Suprapubic skin (tissue), 4 donors: ENCODE measurements at places on chromosomes 5 and 9. TPM values are rescaled to one million over a fixed set of nuclear protein-coding genes. Genes with fewer than 3 reads are reported as not detected.
A peak's percentile ranks its signal among the peaks of the same experiment; 100 is the strongest.

DNA sequence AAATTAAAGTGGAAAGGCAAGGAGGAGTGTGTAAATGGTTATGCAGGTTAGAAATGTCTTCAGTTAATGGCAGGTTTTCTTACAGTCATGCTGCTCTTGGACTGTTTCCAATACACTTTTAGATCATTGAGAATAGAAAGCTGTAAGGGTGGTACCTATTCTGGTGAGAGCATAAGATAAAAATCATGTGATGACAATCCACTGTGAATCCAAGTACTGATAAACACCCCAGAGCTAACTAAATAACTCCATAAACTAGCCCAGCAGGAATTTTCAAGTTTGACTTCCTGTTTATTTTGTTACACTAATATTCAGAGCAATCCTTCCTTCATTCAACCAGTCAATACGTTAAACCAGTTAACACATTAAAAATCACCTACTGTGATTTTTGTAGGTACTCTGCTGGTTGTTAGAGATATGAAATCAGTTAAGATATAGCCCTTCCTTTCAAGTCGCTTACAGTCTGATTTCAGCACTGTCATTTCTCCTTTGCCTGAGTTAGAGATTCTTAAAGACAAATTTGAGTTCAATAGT lies 22.6 kb downstream of the VCAN start:
- H3K4me3 ChIP-seq = no peak overlapping the region
- no peaks in the 10 kb centered on the region for H3K4me1 ChIP-seq
- no peak overlapping the region for H3K27ac ChIP-seq
- DNase-seq = no peak

- no peaks in the 10 kb centered on the region for H3K27me3 ChIP-seq
- peak overlapping the region; percentile 98 for H3K27ac ChIP-seq
- peaks cover 66% of the 10 kb centered on the region for H3K4me1 ChIP-seq
- DNase-seq = no peak
- peak overlapping the region; percentile 92 for H3K4me3 ChIP-seq
These were observed 7.7 kb upstream of the NFIB start for GRCh38 chr9:14321517-14322130.

GRCh38 chr5:53241572-53241971 lies 132.0 kb upstream of the MOCS2 start:
- no peaks in the 10 kb centered on the region for H3K36me3 ChIP-seq
- H3K27me3 ChIP-seq = no peaks in the 10 kb centered on the region
- H3K27ac ChIP-seq = no peak overlapping the region
- no peak for DNase-seq
- H3K4me1 ChIP-seq = no peaks in the 10 kb centered on the region

DNA sequence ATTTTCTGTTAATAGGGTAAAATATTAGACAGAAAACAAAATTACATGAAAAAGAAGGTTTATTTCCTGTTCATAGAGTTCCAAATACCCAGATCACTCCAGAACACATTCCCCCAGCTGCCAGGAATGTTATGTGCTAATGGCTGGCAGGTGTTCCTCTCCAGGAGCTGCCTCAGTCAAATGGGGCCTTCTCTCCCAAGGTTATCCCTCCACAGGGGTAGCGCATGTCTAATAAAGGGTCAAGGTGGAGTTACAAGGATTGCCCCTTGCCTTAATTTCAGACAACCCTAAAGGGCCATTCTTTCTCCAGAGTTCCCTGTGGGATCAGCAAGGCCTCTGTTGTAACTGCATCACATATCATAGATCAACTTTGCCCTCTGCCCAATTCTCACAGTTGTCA lies 148.6 kb upstream of the PLPPR1 start:
- H3K27ac ChIP-seq = no peak overlapping the region
- no peak overlapping the region for H3K4me3 ChIP-seq
- H3K36me3 ChIP-seq = no peaks in the 10 kb centered on the region
- no peaks in the 10 kb centered on the region for H3K27me3 ChIP-seq

- H3K36me3 ChIP-seq = no peaks in the 10 kb centered on the region
- H3K27me3 ChIP-seq = no peaks in the 10 kb centered on the region
- no peaks in the 10 kb centered on the region for H3K4me1 ChIP-seq
- DNase-seq = no peak
- no peak overlapping the region for H3K4me3 ChIP-seq
- H3K27ac ChIP-seq = peak overlapping the region; percentile 30
These were observed 62.0 kb upstream of the FST start for GRCh38 chr5:53418409-53418808.

DNA sequence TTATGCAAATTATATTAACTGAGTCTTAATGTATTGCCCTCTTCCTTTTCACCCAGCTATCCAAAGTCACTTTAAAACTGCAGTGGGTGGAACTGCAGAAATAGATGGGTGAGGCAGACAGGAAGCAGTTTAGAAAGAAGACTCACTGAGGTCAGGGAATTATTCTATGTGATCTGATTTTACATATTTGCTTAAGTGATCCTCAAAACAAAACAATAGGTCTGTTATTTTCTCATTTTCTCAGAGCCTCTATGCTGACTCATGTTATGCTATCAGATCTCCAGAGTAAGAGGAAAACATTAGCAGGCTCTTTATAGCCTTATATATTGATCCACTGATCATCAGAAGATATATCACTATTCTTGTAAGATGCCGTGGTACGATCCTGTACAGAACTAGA lies 63.5 kb downstream of the MRPS27 start:
- H3K4me1 ChIP-seq = peaks cover 8% of the 10 kb centered on the region
- no peaks in the 10 kb centered on the region for H3K36me3 ChIP-seq
- H3K27me3 ChIP-seq = no peaks in the 10 kb centered on the region
- no peak overlapping the region for H3K4me3 ChIP-seq

DNA sequence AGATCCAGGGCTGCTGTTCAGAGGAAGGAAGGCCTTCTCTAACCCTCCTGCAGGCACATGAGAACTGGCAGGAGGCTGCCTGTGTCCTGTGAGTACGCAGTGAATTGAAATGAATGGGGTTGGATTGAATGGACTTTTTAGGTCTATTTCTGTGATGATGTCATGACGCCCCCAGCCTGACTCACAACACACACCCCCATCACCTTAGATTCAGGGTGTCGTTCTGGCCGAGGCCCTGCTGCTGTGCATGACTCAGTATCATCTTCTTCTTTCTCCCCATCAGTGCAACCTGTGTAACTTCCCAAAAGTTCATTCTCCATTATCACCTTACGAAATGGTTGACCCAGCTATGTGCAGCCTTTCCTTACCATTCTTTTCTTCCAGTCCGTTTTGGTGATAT lies 5.4 kb downstream of the PCAT7 start:
- no peak for DNase-seq
- no peaks in the 10 kb centered on the region for H3K36me3 ChIP-seq
- H3K27me3 ChIP-seq = peaks cover 5% of the 10 kb centered on the region
- no peak overlapping the region for H3K27ac ChIP-seq
- H3K4me3 ChIP-seq = no peak overlapping the region
- no peaks in the 10 kb centered on the region for H3K4me1 ChIP-seq

- no peak overlapping the region for H3K4me3 ChIP-seq
- no peak for DNase-seq
- no peaks in the 10 kb centered on the region for H3K27me3 ChIP-seq
- H3K4me1 ChIP-seq = no peaks in the 10 kb centered on the region
These were observed 42.6 kb upstream of the PDZD2 start for GRCh38 chr5:31596354-31596753.

GRCh38 chr5:143213851-143214363 lies 189.6 kb downstream of the NR3C1 start:
- H3K4me3 ChIP-seq = no peak overlapping the region
- H3K27ac ChIP-seq = no peak overlapping the region
- H3K4me1 ChIP-seq = peaks cover 14% of the 10 kb centered on the region
- H3K27me3 ChIP-seq = no peaks in the 10 kb centered on the region
- peaks cover 2% of the 10 kb centered on the region for H3K36me3 ChIP-seq

- H3K4me3 ChIP-seq = no peak overlapping the region
- H3K27ac ChIP-seq = no peak overlapping the region
- H3K4me1 ChIP-seq = no peaks in the 10 kb centered on the region
- no peaks in the 10 kb centered on the region for H3K27me3 ChIP-seq
- DNase-seq = no peak
These were observed 82.4 kb upstream of the MIER3 start for GRCh38 chr5:57034201-57034916.

DNA sequence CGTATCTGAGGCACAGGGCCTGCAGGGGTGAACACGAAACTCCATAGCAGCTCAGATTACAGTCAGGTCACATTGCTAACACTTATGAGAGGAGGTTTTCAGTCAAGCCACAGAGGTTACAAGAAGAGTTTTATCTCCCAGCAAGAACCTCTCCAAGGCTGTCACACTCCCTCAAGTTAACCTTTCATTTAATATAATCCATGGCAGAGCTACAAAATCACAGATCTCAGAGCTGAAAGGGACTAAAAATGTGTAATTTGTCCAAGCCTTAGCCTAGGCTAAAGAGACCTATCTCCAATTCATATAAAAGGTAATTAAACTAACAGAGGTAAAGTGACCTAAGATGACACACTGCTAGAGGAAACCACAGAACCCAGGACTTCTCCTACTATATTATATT lies 57.2 kb downstream of the MLANA start:
- H3K27ac ChIP-seq = no peak overlapping the region
- no peaks in the 10 kb centered on the region for H3K36me3 ChIP-seq
- H3K4me1 ChIP-seq = peaks cover 2% of the 10 kb centered on the region
- H3K4me3 ChIP-seq = no peak overlapping the region

DNA sequence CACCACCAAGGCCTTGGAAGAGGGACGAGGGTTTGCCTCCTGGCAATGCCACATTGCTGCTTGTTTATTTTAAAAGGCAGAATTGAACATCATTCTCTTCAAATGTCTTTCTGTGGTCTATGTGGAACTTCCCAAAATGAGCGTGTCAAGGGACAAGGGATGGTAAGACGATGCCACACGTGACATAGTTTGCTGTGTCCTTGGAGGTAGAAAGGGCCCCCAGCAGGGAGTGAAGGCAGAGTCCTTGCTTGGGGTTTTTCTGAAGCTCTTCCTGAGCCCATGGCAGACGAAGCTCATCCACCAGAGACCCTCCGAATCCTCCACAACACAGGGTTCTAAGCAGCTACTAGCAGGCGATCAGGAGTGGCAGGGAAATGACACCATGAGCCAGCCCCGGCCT lies 28.3 kb downstream of the PRRX2 start:
- H3K27ac ChIP-seq = peak overlapping the region; percentile 31
- no peak for DNase-seq
- peaks cover 13% of the 10 kb centered on the region for H3K27me3 ChIP-seq
- H3K4me1 ChIP-seq = peaks cover 39% of the 10 kb centered on the region

GRCh38 chr5:156328161-156328560 lies 1.2 kb downstream of the SGCD start:
- no peak overlapping the region for H3K27ac ChIP-seq
- H3K4me3 ChIP-seq = peak overlapping the region; percentile 6
- no peaks in the 10 kb centered on the region for H3K27me3 ChIP-seq
- no peaks in the 10 kb centered on the region for H3K4me1 ChIP-seq
- no peaks in the 10 kb centered on the region for H3K36me3 ChIP-seq

- no peak for DNase-seq
- H3K4me1 ChIP-seq = no peaks in the 10 kb centered on the region
- no peak overlapping the region for H3K27ac ChIP-seq
- no peak overlapping the region for H3K4me3 ChIP-seq
- no peaks in the 10 kb centered on the region for H3K36me3 ChIP-seq
These were observed 612.1 kb upstream of the CDH6 start for GRCh38 chr5:30581198-30581935.

DNA sequence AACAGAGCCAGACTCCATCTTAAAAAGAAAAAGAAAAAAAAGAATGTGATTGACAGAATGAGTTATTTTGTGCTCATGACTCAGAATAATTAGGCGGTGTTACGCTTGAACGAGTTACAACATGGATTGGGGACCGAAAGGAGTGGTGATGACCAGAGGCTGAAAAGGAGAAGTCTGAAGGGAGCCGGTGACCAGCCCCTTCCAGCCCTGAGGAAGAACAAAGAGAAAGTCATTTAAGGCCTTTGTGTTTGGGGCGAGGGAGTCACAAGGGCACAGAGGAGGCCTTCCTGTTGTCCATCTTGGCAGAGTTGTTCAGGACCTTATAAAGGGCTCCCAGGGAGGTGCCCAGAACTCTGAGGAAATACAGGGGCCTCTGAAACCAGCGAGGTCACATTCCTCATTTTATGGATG lies 131.6 kb downstream of the GOLPH3 start:
- no peak for DNase-seq
- H3K27me3 ChIP-seq = no peaks in the 10 kb centered on the region
- H3K36me3 ChIP-seq = peaks cover 23% of the 10 kb centered on the region
- no peak overlapping the region for H3K4me3 ChIP-seq
- peaks cover 7% of the 10 kb centered on the region for H3K4me1 ChIP-seq

DNA sequence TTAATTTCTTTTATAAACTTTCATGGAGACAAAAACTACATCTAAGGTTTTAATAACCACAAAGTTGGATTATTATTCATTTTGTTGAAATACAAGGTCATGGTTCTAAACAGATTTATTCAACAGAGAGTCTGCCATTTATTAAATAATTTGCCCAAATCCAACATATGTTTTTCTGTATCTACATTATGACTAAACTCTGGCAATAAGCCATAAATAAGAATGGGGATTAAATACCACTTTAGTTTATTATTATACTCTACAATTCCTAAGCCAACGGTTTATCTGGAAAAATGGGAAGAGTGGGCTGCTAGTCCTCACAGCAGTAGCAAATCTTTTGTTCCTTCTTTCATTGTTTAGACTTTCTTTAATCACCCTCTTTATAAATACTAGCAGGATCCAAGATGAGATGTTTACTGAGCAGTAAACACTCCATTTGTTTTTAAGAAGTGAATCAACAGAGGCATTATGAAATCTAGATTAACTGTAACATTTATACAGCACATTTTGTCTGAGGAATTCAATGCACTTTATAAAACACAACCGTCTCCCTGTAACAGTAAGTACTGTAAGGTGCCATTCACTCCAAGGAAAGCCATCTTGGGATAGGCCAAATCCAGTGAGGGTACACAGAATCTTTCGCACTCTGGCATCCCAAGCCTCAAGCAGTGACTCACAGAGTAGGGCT lies 89.7 kb downstream of the DROSHA start:
- H3K4me1 ChIP-seq = no peaks in the 10 kb centered on the region
- peaks cover 35% of the 10 kb centered on the region for H3K36me3 ChIP-seq
- H3K27ac ChIP-seq = no peak overlapping the region
- H3K4me3 ChIP-seq = no peak overlapping the region

GRCh38 chr9:92775466-92775865 lies 10.8 kb upstream of the BICD2 start:
- no peaks in the 10 kb centered on the region for H3K27me3 ChIP-seq
- no peak overlapping the region for H3K4me3 ChIP-seq
- H3K4me1 ChIP-seq = peaks cover 39% of the 10 kb centered on the region
- no peak overlapping the region for H3K27ac ChIP-seq
- DNase-seq = no peak
- H3K36me3 ChIP-seq = no peaks in the 10 kb centered on the region

DNA sequence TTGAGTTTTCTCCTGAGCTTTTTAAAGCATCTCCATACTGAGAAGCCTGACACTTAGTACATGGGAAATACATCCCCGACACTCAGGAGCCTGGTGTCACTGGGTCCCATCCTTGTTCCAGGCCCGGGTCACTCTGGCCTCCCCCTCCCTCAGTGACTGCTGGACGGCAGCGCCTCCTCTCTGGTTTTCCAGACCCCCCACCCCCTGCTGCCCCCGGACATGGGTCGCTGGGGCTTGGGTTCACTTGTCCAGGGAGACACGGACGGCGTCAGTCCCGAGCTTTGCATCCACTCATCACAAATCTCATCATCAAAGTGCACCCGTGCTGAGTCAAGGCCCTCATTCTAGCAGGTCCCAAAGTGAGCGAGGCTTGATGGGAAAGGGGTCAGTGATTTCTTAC lies 243.0 kb downstream of the IRX2 start:
- no peaks in the 10 kb centered on the region for H3K36me3 ChIP-seq
- H3K27ac ChIP-seq = no peak overlapping the region
- peak; percentile 80 for DNase-seq
- H3K27me3 ChIP-seq = peaks cover 4% of the 10 kb centered on the region

The BTNL8 gene
- total RNA-seq = 0.79 TPM

The RMRP gene
- 1,246 TPM for total RNA-seq

The TEX48 gene
- total RNA-seq = not detected

The CLK4 gene
- total RNA-seq = 15.5 TPM

The SEMA5A gene
- 16.3 TPM for total RNA-seq

The SPINK6 gene
- total RNA-seq = 2.3 TPM

The AQP3 gene
- 1,277 TPM for total RNA-seq
